WERI-Rb-1 (cell line): ENCODE measurements at places on chromosomes 13 and 19.

- no peak for DNase-seq
These were observed 2.0 kb downstream of the EPN1 start for GRCh38 chr19:55676889-55677505.

DNA sequence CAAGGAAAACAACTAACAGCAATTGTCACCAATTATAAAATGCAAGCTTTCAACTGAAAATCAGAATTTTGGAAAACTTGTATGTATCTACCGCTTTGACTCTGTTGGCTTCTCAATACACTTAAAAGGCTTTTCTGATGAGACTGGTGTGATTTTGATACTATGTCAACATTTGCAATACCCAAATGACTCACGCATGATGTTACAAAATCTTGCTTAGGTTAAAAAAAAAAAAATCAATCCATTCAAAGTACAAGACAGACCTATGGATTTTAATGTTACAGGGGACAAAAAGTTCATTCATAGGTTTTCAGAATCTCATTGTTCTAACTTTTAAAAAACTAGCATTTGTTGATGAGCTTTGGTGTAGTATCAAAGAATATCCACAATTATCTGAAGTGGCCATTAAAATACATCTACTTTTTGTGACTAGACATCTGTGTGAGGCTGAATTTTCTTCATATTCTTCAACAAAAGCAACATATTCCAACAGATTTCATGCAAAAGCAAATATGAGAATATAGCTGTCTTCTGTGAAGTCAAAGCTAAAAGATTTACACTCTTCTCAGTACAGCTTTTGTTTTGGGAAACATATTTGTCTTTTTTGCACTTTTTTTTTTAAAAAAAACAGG is 10.7 kb downstream of the ELF1 start:
- no peak for DNase-seq

- no peak for DNase-seq
These were observed 7.6 kb downstream of the LYPD3 start for GRCh38 chr19:43457809-43458208.

DNA sequence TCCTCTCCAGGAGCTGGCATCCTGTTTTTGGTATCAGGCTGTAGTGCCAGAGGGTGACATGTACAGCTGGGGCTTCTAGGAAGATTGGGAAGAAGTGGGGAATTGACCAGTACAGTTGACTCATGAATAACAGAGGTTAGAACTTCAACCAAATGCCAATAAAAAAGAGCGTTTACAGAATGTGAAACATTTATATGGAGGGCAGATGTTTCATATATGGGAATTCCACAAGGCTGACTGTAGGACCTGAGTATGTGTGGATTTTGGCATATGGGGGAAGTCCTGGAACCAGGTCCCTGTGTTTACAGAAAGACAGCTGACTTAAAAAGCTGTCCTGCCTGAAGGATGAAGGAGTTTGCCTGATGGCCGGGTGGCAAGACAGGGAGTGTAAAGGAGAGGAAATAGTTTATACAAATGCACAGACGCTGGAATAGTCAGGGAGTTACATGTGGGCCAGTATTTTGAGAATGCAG is 5.2 kb downstream of the CHAMP1 start:
- no peak for DNase-seq

DNA sequence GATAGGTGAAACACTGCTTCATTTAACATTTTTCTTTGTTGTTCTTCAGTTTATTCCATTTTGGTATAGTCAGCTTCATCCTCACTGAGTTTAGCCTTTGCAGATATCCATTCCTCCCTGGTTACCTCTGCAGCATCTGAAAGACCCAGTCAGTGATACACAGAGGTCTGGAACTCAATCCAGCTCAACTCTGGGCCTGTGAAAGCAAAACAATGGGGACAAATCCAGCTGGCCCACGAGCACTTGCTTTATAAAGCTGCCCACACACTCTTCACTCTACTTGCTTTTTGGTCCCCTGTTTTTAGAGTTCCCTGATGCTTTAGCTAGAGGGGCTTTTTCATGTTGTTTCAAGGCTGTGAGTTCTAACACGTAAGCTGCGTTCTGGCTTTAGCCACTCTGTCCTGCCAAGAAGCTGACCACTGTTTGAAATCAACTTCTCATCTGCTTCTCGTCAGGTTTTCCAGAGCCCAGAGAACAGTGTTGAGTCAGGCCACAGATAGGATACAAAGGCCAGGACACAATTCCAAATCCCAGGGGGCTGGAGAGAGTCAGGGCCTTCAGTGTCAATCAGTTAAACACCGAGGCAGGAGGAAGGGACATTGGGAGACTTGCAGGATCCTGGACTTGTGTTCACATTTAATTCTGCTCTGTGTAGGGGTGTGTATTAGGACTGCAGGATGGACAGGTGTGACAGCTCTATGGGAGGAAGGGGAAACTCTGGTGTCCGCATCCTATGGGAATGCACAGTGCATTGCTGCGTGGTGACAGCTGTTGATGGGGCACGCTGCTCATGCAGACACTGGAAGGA is 83.5 kb upstream of the RNF113B start:
- DNase-seq: no peak

- DNase-seq: no peak
These were observed 282.9 kb downstream of the KLF5 start for GRCh38 chr13:73341748-73342147.

DNA sequence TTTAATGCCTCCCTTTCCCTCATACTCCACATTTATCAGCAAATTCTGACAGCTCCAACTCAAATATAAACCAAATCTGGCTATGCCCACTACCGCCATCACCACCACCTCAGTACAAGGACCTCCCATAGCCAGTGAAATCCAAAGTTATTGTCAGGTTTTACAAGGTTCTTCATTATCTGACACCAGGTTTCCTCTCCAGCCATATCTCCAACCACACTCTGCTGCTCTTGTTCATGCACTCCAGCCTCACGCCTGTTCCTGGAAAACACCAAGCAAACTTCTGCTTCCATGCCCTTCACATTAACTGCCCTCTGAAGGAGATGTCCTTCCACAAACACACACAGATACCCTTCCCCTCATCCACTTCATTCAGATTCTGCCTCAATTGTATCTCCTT is 102.2 kb upstream of the MIR17HG start:
- DNase-seq: no peak

DNA sequence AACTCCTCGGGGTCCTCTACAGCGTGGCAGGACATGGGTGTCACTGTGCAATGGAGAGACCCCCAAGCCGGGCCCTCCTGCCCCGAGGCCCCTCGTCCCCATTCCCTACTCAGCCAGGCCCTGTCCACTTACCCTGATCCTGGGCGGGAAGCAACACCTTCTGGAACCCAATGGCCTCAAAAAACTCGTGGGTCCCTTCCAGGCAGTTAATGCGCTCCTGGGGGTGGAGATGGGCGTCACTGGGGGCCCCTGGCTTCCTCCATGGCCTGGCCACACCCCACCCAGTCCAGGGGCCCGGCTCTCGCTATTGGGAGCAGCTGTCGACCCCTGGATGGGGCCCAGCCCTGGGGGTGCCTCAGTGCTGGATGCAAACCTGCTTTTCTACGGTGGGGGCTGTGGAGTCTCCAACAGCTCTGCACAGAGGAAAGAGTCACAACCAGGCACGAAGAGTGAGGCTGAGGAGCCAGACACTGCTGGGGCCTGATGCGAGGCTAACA is 10.8 kb downstream of the UBXN6 start:
- no peak for DNase-seq

- DNase-seq: peak; percentile 97
These were observed 28.5 kb downstream of the ZNF266 start for GRCh38 chr19:9406798-9407352.

DNA sequence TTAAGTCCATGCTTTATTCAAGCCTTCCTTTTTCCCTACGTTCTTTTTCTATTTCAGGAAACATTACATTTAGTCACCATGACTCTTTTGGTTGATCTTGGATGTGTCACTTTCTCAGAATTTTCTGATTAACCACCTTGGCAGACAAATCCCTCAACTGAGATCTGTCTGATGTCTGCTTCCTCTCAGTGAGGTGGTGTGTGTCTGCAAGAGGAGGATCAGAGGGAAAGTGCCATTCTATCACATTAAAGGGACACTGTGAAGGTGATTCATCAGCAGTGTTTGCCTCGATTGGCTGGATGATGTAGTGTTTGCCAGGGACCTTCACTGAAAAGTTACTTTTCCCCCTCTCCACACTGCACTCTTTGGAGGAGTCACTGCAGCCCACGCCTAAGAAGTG is 3.0 kb upstream of the CCNP start:
- DNase-seq: no peak

- DNase-seq: no peak
These were observed 230.5 kb downstream of the LACC1 start for GRCh38 chr13:44110091-44110621.
